ENCODE measurements at places on chromosomes 7 and 10. TPM values are rescaled to one million over a fixed set of nuclear protein-coding genes. Genes with fewer than 3 reads are reported as not detected.

The NEBL gene
- 47.7 TPM for total RNA-seq

The FAM3C gene
- 45.9 TPM for total RNA-seq

The ELMO1 gene
- not detected for total RNA-seq

The NOS3 gene
- 14.1 TPM for total RNA-seq

The ASIC3 gene
- total RNA-seq: 1.2 TPM

The C10orf62 gene
- total RNA-seq: 0.33 TPM

The CALML5 gene
- total RNA-seq: not detected

The EVX1 gene
- not detected for total RNA-seq

The MNX1 gene
- total RNA-seq: not detected

The GSTO2 gene
- 20.5 TPM for total RNA-seq

Measured in placental epithelial cell (primary cell).